ENCODE measurements at places on chromosomes 13 and 19.

- no peak for DNase-seq
Measured at GRCh38 chr13:73698859-73699258, 435.3 kb downstream of the KLF12 start.

GRCh38 chr13:62512194-62513141 lies 1096.8 kb upstream of the PCDH20 start:
- DNase-seq = no peak

DNA sequence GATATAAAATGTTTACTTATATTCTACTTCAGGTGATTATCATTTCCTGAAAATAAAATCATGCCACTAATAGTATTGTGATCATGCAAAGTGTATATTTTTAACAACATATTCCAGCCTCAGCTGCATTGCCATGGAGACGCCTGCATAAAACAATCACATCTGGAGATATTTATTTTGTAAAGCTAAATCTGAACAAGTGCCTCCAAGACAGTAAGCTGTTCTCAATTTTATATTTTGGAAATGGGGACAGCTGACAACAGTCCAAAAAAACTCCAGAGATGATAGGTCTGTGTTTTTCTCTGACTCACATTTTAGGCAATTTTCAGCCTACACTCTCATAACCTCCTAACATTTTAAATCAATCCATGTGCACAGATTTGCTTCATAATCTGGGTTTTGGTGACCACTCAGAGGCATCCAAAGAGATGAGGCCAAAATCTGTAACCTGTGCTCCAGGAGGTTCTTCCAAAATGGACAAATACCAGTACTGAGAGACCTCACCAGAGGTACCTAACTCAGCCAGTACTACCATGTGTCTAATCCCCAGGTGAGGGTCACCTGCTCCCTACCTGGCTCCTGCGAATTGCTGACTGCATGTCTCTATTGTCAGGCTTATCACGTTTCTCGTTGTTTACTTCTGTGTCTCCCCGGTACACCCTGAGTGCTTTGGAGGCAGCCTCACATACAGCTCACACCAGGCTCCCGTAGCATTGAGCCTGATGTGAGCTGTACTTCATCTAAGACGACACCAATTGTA lies 62.7 kb downstream of the COL4A1 start:
- no peak for DNase-seq

GRCh38 chr19:5403968-5404640 lies 51.1 kb upstream of the ZNRF4 start:
- DNase-seq = peak; percentile 13

DNA sequence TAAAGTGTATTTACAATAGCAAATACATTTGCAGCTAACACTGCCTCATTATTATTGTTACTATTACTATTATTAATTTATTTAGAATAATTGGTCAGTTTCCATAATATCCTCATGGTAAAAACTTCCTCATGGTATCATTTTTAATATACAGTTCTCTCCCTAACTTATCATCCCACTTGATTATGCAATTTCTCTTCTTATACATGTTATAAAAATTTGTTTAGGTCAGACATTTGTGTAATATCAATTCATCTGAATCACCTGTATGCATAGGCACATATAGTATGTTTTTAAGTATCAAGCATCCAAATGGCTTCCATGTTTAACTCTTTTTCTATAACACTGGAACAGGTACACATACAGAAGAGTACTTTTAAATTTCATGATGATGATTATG lies 210.8 kb upstream of the STARD13 start:
- no peak for DNase-seq

- DNase-seq = no peak
Measured at GRCh38 chr19:21677696-21678418, 89.5 kb downstream of the ZNF100 start.

All from activated CD8-positive, alpha-beta memory T cell treated with anti-CD3 and anti-CD28 coated beads for 4 hours (primary cell).